NCI-H2029 treated with DMSO at 0.1 percent for 48 hours (cell line): ENCODE measurements at places on chromosomes 5 and 9.

DNA sequence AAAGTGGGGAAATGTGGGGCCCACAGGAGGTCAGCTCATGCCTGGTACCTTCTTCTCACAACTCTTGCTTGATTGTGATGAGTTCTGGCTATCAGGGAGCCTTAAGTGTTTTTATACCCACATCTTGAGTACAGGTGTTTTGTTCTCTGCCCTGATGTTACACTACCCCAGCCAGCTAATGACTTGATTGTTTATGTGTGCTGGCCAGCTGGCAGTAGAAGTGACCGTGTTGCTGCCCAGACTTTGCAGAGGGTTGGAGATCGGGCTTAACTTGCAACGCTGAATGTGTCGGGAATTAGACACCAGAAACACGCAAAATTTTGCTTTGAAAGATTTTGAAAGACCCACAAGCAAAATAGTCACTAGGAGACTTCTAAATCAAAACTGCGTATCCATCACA, 16.9 kb upstream of the ZDHHC11B start:
- no peak for DNase-seq

GRCh38 chr9:101167490-101168134, 139.1 kb downstream of the PLPPR1 start:
- DNase-seq, result no peak

DNA sequence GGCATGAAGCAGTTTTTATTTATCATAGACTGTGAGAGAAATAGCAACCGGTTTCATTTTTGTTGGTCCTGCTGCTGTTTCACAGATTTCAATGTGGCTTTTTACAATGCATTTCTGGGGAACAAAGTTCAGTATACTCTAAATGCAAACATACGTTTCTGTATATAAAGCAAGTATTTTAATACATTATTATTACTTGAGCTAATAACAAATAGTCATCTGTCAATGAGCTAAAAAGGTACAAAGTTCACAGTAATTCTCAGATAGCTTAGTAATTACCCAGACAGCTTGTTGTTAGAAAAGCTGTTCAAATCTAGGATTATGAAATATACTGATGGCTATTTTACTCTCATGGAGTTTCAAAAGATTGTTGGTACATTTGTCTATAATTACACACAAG, 50.8 kb downstream of the PBX3 start:
- DNase-seq, result no peak

DNA sequence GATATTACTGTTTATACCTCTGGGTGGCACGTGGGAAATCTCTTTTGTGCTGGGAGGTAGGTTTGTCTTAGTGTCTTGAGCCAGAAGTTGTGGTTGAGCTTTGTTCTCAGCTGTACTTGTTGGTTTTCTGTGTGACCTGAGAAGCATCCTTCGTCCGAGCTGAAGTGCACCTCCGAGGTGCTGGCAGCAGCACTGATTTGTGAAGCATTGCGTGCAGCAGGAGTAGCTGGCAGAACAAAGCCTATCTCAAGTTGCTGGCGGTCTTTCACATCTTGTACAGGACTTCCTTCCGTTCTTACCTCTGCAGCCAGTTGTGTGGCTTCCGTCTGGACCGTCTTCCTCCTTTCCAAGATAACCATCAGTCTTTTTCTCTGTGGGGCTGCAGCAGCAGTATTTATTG, 4.3 kb downstream of the PRRC2B start:
- DNase-seq, result no peak

DNA sequence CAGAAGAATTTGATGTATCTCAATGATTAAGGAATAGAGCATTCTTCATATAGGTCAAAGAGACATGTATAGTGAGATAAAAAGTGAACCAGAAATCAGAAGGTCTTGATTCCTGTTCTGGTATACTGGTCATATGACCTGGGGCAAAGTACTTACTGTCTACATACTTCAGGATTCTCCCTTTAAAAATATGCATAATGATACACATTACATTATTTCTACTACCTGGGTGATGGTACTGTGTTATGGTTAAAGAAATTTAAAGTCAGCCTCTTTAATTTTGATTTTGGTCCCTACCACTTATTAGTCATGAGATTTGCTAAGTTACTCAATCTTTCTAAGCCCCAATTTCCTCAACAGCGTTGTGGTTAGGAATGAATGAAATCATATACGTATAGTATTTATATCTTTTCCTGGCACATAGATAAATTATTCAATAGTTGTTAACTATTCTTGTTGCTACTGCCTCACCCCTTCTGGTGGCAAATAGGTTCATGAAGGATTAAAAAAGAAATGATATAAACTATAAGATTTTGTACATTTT, 984.1 kb downstream of the TLE4 start:
- DNase-seq, result no peak

- DNase-seq, result no peak
These were observed 10.1 kb downstream of the USP20 start for GRCh38 chr9:129845373-129845772.

- peak; percentile 10 for DNase-seq
These were observed 30.0 kb upstream of the TTLL11 start for GRCh38 chr9:122122903-122123632.

DNA sequence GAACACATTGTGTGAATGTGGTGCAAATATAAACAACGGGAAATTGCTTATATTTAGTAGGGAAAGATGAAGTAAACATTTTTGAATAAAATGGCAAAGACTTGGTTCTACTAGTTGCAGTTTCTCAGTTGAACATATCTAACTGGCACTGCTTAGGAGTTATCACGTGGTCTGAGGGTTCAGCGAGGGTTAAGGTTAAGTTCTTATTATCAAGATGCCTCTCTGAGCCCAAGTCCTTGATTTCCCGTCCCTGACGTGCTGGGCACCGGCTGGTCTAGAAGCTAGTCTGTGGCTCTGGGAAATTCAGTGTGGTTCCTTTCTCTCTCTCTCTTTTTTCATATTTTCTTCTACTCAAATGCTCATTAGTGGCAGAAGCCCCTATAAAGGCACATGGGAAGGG, 81.6 kb upstream of the PITX1 start:
- DNase-seq, result no peak

- no peak for DNase-seq
These were observed 78.9 kb downstream of the ASTN2 start for GRCh38 chr9:117335837-117336433.

DNA sequence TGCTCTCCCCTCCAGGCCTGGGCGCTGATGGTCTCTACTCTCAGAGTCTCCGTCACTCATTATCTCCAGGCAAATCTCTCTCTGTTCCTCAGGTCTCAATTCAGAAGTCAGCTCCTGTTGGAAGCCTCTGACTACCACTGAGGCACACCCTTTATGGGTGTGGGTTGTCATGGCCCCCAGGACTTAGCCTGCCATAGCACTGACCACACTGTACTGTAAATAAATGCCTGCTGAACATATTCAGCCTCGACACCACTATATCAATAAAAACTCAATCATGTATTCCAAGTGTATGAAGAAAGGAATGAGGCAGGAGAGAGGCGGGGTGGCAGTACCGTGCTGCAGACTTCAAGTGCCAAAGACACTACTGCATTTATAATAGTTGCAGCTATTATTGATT, 88.9 kb downstream of the PCDH1 start:
- no peak for DNase-seq

- DNase-seq, result no peak
These were observed 102.3 kb upstream of the IL6ST start for GRCh38 chr5:56097055-56097454.

DNA sequence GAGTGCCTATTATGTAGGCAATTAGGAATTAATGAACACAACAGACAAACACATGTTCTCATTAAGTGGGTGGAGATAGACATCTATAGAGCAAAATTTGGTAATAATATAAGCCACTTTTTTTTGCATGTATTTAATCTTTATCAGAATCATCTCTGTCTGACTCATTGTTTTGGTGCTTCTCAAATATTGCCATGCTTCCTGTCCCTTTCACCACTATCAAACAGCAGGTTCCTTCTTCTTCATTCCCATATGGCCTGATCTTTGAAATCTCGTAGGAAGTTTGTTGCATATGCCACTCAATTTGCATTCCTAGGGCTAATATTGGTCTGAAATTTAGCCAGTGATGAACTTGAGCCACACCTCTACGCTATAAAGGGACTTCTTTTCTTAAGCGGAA, 128.9 kb upstream of the SPEF2 start:
- DNase-seq, result no peak

GRCh38 chr5:10056228-10056760, 193.4 kb downstream of the ATPSCKMT start:
- no peak for DNase-seq

DNA sequence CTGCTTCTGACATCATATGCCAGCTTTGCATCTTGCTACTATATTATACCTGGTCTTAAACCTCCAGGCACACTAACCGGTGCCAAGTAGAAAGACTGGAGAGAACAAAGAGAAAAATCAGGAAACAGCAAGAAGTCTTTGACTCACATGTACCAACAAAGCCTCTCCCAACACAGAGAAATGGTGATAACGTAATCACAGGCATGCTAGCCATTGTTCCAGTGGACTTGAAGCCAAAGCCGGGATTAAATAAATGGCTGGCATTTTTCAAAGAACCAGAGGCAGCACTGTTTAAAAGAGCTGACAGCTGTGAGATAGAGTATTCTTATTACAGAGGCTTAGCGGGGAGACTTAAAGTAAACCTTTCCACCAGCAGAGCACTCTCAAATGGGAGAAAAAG, 148.4 kb upstream of the NFIL3 start:
- DNase-seq, result no peak

DNA sequence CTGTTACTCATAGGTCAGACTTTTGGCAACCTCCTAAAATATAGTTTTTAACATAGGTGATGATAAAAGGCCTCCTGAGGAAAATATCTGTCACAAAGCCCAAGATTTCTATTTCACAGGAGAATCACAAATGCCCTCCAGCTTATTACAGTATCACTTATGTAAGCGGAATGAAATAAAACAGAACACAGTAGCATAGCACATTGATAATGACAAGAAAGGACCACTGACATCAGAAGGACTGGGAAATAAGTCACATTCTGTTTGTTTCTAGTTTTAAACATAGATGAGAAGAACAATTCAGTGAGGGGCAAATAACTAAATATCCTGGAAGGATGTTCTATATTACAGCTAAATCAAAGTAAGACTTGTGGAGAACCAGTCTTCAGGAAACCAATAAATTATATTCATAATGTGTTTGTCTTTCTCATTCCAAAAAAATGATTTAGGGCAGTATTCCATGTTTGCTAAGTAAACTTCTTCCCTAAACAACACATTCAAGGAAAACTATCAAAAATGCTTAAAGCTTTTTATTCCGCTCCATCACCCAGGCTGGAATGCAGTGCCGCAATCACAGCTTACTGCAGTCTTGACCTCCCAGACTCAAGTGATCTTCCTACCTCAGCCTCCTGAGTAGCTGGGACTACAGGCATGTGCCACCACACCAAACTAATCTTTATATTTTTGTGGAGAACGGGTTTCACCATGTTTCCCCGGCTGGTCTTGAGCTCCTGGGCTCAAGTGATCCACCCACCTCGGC, 20.8 kb upstream of the CTNNAL1 start:
- DNase-seq, result no peak

- no peak for DNase-seq
These were observed 119.9 kb downstream of the KDM4C start for GRCh38 chr9:6877671-6878161.

- DNase-seq, result no peak
These were observed 302.4 kb downstream of the SMARCA2 start for GRCh38 chr9:2317591-2317990.

- no peak for DNase-seq
These were observed 74.1 kb downstream of the FNBP1 start for GRCh38 chr9:129968690-129969485.

DNA sequence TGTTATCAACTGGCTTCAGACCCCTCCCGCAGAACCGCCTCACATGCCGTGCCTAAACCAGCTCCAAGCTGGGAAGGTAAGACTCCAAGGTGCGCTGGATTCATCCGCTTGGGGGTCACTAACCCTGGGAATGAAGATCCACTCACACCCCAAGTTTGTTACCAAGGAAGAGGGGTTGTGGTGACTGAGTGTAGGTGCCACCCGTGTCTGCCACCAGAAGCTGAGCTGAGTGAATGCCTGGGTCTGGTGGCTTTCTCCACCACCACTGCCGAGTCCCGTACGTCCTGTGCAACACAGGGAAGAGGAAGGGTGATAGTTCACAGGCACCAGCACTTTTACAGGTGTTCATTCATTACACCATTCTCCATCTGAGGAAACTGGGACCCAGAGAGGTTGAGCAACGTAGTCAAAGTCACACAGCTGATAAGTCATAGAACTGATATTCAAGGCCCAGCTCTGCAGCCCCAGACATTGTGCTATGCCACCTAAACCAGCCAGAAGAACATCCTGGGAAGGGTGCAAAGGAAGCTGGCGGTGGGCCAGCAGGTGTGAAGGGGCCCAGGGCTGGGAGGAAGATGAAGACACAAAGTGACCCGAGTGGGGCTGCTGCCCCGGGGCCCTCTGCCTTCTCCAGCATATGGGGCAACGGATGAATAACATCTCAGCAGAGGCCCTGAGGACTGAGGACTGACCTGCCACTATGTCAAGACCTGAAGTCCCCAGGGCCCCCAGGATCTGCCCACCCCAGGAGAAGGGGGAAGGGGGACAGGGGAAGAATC, 70.9 kb upstream of the PPP1R26 start:
- no peak for DNase-seq

DNA sequence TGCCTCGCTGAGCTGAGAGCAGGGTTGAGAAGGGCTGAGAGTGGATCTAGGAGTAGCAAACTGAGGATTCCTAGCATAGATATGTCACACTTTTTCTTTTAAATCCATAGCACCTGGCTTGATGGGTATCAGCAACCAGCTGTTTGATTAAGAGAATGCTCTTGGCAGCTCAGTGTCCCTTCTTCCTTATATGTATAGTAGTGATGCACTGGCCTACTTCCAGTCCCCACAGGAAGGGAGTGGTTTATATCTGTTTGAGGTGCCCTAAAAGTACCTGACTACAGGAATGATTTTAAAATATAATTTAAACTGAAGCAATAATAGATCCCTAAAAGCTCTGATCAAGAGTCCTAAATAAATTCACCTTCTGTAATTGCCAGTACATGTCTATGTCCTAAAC, 546.8 kb upstream of the ZNF608 start:
- no peak for DNase-seq

DNA sequence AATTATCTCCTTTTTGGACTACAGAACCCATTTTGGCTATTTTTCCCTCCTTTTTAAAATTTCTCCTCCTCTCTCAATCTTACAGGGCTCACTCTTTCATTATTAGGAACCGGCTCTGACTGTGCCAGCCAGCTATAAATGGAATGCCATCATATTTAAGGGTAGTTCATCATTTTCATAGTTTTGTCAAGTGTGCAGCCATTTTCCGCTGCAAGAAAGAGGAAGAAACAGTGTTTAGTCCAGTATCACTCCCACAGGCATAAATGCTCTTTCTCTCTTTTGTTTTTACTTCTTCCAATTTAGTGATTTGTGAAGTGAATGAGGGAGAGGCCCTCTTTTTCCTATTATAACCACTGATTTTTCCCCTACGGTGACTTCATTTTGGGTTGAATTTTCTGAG, 290.0 kb downstream of the NR3C1 start:
- no peak for DNase-seq

GRCh38 chr5:159511570-159511969, 181.3 kb upstream of the IL12B start:
- DNase-seq, result no peak

- no peak for DNase-seq
These were observed 4.2 kb upstream of the SCGB3A1 start for GRCh38 chr5:180595381-180596114.

- no peak for DNase-seq
These were observed 1.2 kb upstream of the MZB1 start for GRCh38 chr5:139390639-139391569.
